ENCODE measurements at places on chromosomes 12 and 14.

- DNase-seq: no peak
Measured at GRCh38 chr14:74065746-74066575, 18.3 kb downstream of the ALDH6A1 start.

DNA sequence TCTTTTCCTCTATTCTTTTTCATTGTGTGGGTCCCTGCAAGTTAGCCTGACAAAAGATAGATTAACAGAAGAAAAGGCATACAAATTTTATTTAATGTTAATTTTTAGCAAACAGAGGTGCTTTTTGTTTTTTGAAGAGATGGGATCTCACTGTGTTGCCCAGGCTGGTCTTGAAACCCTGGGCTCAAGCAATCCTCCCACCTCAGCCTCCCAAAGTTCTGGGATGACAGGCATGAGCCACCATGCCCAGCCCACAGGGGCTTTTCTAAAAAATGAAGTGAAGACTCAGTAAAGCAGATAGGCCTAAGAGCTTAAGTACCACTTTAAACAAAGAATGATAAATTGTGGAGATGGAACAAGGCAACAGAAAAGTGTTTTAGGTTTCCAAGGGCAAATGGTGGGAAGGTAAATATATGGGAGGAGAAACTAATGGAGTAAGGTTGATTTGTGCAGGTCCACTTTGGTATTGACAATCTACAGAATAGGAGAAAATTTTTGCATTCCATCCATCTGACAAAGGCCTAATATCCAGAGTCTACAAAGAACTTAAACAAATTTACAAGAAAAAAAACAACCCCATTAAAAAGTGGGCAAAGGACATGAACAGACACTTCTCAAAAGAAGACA lies 18.6 kb upstream of the EEA1 start:
- no peak for DNase-seq

DNA sequence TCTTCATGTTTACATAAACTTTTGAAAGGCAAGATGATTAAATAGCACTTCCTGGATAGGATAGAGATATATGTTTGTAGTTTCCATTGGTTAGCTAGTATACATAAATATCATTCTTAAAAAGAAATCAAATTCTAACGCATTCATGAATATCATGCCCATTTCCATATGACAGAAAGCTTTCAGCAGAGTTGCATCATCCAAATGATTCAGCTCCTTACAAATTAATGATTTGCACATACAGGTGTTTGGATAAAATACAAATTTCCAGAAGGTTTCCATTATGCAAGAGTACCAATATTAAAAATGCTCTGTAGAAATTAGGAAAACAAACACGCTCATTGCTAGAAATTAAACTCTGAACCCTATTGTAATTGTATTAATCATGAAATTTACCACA lies 264.4 kb downstream of the FOXG1 start:
- DNase-seq: no peak

DNA sequence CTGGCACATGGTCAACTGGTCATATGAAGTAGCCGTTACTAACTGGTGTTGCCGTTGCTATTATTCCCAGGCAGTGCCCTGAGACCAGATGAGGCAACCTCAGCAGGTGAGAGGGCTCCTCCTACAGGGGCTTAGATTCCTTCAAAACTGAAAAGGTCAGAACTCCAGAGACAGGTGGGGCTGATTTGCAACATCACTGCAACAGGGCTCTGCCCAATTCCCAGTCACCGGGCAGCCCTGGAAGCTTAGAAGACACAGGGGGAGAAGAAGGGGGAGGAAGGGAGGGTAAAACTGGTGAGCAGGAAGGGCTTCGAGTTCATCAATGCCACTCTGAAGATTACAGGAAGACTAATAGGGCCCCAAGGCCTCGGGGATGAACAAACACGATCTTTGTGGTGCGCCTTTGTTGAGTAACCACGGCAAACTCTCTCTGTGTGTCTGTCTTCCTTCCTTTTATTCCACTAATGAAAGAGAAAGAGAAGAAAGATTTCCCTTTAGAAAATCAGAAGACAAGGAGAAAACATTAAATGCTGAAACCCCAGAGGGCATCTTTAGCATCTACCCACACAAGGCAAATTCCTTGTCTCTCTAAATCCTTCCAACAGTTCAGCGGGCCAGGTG lies 749.1 kb upstream of the TBX3 start:
- no peak for DNase-seq

DNA sequence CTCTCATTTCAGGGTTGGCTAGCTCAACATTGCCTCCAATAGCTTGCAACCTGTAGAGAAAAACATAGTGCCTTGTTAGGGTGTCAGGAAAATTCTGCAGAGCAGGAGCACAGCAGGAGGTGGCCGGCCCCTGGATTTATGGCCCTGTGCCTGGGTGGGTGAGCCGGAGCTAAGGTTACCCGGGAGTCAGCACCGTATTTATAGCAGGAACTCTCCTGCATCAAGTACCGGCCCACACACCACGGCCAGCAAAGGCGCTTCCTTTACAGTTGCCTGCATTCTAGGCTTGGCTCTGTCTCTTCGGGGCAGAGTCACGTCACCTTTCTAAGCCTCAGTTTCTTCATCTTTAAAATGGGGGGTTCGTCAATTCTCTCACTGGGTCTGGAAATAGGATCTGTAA lies 52.8 kb upstream of the EML1 start:
- DNase-seq: no peak

- no peak for DNase-seq
Measured at GRCh38 chr14:21096978-21097635, 1.3 kb downstream of the ZNF219 start.

- no peak for DNase-seq
Measured at GRCh38 chr12:48996794-48997718, 2.1 kb downstream of the DDN start.

DNA sequence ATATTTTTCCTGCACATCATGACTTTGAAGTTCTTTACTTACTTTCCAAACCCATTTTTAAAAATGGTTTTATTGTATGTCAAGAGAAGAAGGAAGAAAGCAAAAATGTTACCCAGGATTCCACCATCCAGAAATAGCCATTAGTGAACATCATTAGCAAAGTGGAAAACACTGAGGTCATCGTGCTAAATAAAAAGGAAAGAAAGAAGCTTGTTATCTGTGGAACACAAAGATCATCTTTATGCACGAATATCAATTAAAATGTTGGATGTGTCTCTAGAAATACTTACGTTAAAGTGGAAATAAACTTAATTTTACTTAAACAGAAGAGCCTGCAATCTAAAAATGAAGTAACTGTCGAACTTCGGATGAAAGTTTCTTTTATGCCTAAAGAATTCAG lies 27.3 kb downstream of the SFSWAP start:
- no peak for DNase-seq

- DNase-seq: no peak
Measured at GRCh38 chr14:58782011-58782410, 144.2 kb downstream of the DACT1 start.

- no peak for DNase-seq
Measured at GRCh38 chr12:8847435-8847834, 25.0 kb downstream of the A2ML1 start.

GRCh38 chr12:95004610-95005009 lies 1.1 kb upstream of the NDUFA12 start:
- no peak for DNase-seq

DNA sequence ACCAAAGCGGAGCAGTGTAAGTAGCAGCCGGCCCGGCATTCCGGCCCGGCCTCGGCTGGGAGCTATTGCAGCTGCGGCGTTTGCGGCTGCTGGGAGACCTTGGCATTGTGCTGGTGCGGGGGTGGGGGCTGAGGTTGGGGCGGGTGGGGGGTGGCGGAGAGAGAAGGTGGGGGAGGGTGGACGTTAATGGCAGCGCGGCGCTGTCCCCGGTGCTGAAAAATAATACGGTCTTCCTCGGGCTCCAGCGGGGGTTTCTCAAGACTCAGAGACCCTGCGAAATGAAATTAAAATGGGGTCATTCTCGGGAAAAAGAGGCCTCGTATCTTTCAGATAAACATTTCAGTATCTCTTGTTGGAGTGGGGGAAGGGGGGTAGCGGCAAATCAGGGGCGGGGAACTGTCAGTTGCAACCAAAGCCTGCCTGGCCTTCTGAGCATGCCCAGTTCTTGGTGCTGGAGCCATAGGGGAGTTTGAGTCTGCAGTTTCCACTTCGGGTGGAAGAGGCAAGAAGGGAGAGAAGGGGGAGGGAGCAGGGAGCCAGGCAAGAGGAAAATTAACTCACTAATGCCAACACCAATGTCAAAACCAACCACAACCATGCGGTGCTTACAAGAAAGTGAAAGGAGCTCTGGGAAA lies 414 bp downstream of the UNC79 start:
- DNase-seq: no peak

DNA sequence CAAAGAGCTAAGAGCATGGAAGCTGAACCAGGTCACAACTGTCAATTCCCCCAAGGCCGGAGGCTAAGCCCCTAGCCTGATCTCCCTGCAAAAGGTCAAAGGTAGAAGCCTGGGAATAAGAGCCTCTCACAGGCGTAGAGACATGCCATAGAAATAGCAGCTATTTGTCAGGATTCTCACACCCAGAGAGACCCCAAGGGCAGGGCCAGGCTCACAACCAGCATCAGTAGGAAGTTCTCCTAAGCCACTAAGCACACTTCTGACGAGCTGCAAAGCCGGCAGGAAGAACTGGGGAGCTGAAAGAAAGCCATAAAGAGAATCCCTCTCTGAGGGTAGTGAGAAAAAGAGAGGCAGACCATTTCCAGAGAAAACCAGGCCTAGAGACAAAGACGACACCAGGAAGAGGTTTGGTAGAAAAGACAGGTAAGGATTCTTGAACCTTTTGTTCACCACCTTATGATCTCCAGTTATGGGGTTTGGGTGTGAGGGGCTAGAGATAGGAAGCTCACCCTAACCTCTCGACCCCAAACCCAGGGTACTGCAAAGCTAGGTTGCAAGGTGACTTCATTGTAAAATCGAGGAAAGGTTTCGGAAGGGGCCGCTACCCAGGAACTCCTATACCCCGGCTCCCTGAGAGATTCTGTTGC lies 1.0 kb downstream of the SMARCC2 start:
- no peak for DNase-seq

DNA sequence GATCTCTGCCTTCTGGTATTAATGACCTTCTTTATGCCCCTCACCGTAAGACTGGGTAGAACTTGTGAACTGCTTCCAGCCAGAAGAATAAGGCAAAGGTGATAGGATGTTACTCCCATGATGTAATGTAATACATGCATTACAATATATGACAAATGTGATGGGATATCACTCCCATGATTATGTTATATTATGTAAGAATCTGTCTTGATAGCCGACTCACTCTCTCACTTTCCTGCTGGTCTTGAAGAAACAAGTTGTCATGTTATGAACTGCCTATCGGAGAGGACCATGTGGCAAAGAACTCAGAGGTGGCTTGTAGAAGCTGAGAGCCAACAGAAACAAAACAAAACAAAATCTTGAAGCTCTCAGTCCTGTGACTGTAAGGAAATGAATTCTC lies 30.6 kb upstream of the OSBPL8 start:
- DNase-seq: no peak

DNA sequence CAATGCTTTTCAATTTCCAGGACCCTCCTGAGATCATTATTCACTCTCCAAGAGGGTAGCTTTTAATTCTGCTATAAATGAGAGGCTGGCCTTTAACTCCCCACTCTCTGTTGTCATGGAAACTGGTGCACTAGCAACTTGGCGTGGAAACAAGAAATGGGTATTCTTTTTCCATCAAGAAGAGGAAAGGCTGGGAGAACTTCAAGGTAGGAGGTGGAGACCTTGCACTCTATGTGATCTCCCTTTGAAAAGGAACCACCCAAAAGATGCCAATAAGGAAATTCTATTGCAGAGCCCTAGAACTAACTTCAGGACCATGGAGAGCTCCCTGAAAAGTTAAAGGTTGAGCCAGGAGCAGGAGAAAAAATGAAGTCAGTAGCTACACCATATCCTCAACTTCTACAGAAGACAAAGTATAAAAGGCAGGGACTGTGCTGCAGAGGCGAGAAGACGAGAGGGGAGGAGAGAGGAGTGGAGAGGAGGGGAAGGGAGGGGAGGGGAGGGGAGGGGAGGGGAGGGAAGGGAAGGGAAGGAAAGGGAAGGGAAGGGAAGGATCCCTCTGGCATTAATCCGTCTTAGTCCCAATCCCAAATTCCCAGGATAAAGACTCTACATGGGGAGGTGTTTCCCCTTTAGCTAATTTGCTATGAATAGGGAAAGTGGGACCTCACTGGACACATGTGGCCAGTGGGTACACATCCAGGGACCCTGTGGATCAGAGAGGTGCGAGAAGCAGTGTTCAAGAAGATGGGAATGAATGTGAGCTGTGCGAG lies 46.7 kb upstream of the FICD start:
- no peak for DNase-seq

DNA sequence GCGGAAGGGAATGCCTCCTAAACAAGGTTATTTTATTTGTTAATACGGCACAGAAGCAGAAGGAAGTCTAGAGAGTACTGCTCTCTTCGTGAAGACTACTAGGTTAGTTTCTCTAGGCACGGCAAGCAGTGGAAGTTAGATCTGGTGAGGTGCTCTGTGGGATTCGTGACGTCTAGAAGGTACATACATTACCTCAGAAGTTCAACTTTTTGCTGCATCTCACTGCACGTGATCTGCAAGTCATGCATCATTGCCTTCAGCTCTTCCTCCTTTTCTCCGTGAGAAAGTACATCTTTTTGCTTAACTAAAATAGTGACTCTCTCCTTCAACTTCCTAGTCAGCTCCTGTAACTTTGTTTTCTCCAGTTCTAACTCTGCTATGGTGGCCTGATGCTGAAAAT lies 74.7 kb downstream of the NIN start:
- DNase-seq: no peak

DNA sequence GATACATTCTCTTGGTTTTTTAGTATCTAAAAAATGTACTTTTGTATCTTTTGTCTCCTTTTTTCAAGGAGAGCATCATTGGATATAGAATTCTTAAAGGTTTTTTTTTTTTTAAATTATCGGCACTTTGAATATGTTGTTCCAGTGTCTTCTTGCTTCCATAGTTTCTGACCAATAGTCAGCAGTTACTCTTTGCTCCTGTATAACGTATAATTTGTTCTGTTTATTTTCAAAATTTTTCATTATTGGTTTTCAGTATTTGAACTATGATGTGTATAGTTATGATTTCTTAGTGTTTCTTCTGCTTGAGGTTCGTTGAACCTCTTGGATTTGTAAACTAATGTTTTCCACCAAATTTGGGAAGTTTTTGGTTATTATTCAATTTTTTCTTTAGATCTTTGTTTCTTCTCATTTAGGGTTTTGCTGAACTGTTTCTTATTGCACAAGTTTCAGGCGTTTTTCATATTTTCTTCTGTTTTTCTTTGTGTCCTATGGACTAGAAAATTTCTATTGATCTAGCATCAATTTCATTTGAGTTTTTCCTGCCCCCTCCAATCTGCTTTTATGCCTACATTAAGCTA lies 93.9 kb downstream of the PLBD1 start:
- DNase-seq: no peak

DNA sequence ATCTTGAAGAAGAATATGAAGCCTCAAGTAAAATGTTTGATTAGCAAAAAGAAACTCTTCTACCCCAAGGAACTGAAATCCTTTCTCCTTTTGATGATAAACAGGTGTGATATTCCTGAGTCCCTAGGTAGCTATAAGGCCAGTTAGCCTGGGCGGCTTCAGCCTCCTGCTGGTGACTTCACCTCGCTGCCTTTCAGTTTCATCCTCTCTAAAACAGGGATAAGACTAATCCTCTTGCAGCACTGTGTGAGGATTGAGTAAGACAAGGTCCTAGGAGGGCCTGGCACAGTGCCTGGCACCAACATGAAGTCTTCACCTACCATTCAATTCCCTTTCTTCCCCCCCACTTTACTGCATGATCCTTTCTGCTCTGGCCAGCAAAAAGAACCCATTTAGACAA lies 42.1 kb downstream of the CIT start:
- no peak for DNase-seq
